ENCODE measurements at places on chromosomes 2 and 18. TPM values are rescaled to one million over a fixed set of nuclear protein-coding genes. Genes with fewer than 3 reads are reported as not detected.

NT5DC4 gene
- not detected for total RNA-seq

CRYGC gene
- total RNA-seq = not detected

BCL11A gene
- total RNA-seq = 30.9 TPM

TEX44 gene
- not detected for total RNA-seq

IL1RN gene
- 20.7 TPM for total RNA-seq

NPPC gene
- 1.7 TPM for total RNA-seq

UGT1A3 gene
- not detected for total RNA-seq

BOLA3 gene
- total RNA-seq = 15.6 TPM

PRSS56 gene
- total RNA-seq = not detected

ESCO1 gene
- 21.0 TPM for total RNA-seq

DNAJC5G gene
- not detected for total RNA-seq

ALPP gene
- not detected for total RNA-seq

MPPE1 gene
- 22.7 TPM for total RNA-seq

APLF gene
- 10.0 TPM for total RNA-seq

MC4R gene
- total RNA-seq = not detected

CXCR1 gene
- 2.1 TPM for total RNA-seq

R3HDM1 gene
- total RNA-seq = 16.2 TPM

SERPINB2 gene
- total RNA-seq = 153 TPM

SCG2 gene
- total RNA-seq = 0.20 TPM

SPEG gene
- total RNA-seq = 10.5 TPM

B3GNT7 gene
- 1.4 TPM for total RNA-seq

CFAP221 gene
- 0.20 TPM for total RNA-seq

FAHD2B gene
- total RNA-seq = 10.1 TPM

CXCR2 gene
- total RNA-seq = 5.2 TPM

SERPINB13 gene
- 21.2 TPM for total RNA-seq

All from skin of body (tissue), 3 donors.